Mesenchymal stem cell (in vitro differentiated cells and primary cell): ENCODE measurements at places on chromosomes 7 and 10.
A peak's percentile ranks its signal among the peaks of the same experiment; 100 is the strongest.

- H3K27me3 ChIP-seq = peaks cover 5% of the 10 kb centered on the region
- H3K27ac ChIP-seq = no peak overlapping the region
These were observed 40.9 kb downstream of the ITGA8 start for GRCh38 chr10:15678851-15679250.

DNA sequence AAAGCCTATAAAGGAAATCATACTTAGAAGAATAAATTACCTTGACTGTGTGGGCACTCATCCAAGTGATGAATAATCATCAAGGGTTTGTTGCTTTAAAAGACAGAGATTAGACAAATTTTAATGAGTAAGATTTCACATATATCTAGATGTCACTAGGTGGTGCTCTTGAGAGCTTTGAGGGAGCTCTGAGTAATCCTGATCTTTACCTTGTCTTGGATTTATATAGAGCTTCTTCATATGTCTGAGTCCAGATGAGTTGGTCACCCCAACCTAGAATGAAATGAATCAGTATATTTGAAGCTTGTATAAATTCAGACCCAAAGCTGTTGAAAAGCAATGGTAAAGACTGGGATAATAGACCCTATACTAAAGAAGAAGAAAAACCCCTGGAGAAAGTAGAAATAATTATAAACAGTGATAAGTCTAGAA, 3.7 kb downstream of the AGR2 start:
- DNase-seq = peak; percentile 71
- no peak overlapping the region for H3K27ac ChIP-seq
- H3K4me3 ChIP-seq = no peak overlapping the region
- peaks cover 6% of the 10 kb centered on the region for H3K4me1 ChIP-seq
- no peaks in the 10 kb centered on the region for H3K36me3 ChIP-seq
- H3K27me3 ChIP-seq = no peaks in the 10 kb centered on the region

DNA sequence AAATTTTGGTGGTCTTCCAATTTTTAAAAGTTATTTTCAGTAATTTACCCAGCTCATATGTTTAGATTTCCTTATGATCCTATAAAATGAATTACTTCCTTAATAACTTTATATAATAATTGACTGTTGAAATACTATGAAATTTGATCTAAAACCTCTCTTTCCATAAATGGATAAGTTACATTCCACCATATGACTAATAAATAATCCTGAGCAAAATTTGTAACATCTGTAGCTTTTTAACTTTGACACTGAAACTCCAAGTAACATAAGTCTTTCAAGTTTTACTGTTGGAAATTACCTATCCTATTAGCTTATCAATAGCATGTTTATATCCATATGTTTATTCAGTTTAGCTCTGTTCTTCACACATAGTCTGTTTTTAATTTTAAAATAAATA, 85.3 kb downstream of the HECTD2 start:
- H3K4me1 ChIP-seq = no peaks in the 10 kb centered on the region
- H3K27ac ChIP-seq = no peak overlapping the region
- H3K4me3 ChIP-seq = no peak overlapping the region

DNA sequence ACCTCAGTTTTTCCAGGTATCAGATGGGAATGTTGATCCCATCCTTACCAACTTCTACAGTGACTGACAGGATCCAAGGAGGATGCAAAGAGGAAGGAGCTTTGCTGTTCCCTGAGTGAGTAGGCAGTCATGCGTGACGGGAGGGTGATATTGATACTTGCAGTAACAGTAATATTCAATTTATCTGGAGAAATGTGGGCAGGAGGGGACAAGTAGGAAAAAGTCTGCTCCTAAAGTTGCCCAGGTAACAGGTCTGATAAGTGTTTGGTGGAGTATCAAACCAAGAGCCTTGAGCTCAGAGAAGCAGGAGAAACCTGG, 3.3 kb upstream of the ZCCHC24 start:
- peaks cover 19% of the 10 kb centered on the region for H3K4me1 ChIP-seq
- H3K36me3 ChIP-seq = no peaks in the 10 kb centered on the region
- DNase-seq = no peak
- no peak overlapping the region for H3K27ac ChIP-seq
- H3K4me3 ChIP-seq = no peak overlapping the region
- H3K27me3 ChIP-seq = no peaks in the 10 kb centered on the region

DNA sequence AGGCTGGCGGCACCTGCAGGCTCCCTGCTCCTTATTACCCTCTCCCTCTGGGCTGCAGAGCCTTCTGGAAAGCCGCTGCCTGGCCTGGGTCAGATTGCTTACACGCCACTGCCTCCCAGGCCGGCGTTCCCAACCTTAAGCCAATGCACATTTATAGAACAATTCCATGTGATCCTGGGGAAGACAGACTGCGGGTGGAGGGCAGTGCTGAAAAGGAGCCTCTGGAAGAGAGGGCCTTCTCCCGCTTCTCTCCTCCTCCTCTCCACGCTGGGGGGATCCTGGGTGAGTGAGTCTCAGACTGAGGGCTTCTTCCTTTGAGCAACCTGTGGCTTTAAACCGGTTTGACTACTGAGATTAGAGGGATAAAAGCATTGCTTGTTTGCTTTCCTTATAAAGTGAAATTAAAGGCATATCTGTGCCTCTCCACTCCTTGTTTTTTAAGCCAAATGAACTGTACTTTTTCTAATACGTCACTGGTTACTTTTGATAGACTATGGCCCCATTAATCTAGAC, 5.5 kb downstream of the TACC2 start:
- no peaks in the 10 kb centered on the region for H3K36me3 ChIP-seq
- H3K4me1 ChIP-seq = no peaks in the 10 kb centered on the region
- DNase-seq = no peak
- no peak overlapping the region for H3K27ac ChIP-seq
- peaks cover 4% of the 10 kb centered on the region for H3K27me3 ChIP-seq

DNA sequence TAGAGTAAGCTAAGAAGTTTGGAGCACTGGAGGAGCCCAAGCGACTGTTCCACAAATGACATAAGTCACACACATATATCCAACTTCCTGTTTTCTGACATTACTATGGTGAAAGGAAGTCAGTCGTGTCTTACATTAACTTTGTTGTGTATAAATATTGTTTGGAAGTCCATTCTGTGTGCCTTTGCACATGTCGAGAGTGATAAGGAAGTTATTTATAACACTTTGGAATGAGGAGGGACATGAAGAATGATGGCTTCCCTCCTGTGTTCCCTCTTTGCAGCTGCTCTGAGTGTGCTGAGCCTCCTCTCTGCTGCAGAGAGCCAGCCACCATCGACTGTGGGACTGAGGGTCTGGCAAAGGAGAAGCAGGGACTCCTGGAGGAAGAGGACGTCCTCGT, 40.4 kb upstream of the MGMT start:
- DNase-seq = peak; percentile 13
- H3K27ac ChIP-seq = no peak overlapping the region
- H3K36me3 ChIP-seq = no peaks in the 10 kb centered on the region
- H3K4me3 ChIP-seq = no peak overlapping the region
- no peaks in the 10 kb centered on the region for H3K4me1 ChIP-seq

GRCh38 chr10:93703066-93703465, 674 bp upstream of the FRA10AC1 start:
- peak overlapping the region; percentile 48 for H3K4me3 ChIP-seq
- H3K36me3 ChIP-seq = peaks cover 20% of the 10 kb centered on the region
- H3K27ac ChIP-seq = peak overlapping the region; percentile 89
- no peaks in the 10 kb centered on the region for H3K27me3 ChIP-seq

GRCh38 chr10:116713846-116714245, 28.5 kb downstream of the HSPA12A start:
- H3K36me3 ChIP-seq = peaks cover 18% of the 10 kb centered on the region
- H3K4me1 ChIP-seq = peaks cover 29% of the 10 kb centered on the region
- no peaks in the 10 kb centered on the region for H3K27me3 ChIP-seq
- H3K4me3 ChIP-seq = no peak overlapping the region
- H3K27ac ChIP-seq = no peak overlapping the region
- DNase-seq = no peak

- no peak overlapping the region for H3K27ac ChIP-seq
- no peaks in the 10 kb centered on the region for H3K4me1 ChIP-seq
- DNase-seq = peak; percentile 87
- no peaks in the 10 kb centered on the region for H3K27me3 ChIP-seq
These were observed 542.3 kb upstream of the MBL2 start for GRCh38 chr10:53314876-53315275.

- no peak overlapping the region for H3K4me3 ChIP-seq
- peaks cover 3% of the 10 kb centered on the region for H3K4me1 ChIP-seq
- H3K27ac ChIP-seq = no peak overlapping the region
These were observed 323.0 kb downstream of the EXOC4 start for GRCh38 chr7:133575726-133576440.

- H3K4me1 ChIP-seq = no peaks in the 10 kb centered on the region
- no peak overlapping the region for H3K4me3 ChIP-seq
- no peaks in the 10 kb centered on the region for H3K36me3 ChIP-seq
- H3K27ac ChIP-seq = peak overlapping the region; percentile 21
- no peaks in the 10 kb centered on the region for H3K27me3 ChIP-seq
- DNase-seq = peak; percentile 47
These were observed 98.1 kb downstream of the GPR37 start for GRCh38 chr7:124667312-124668153.
